Activated T-helper 1 cell treated with anti-CD3 and anti-CD28 coated beads, Interleukin-12 subunit alpha, Interleukin-12 subunit beta, Interleukin-2, Interleukin-4 antibody, amounts not matched to agents 30 ng/mL and 10 ng/mL and 1 ng/mL, durations not matched to agents 14 hours and 24 hours and 36 hours (primary cell): ENCODE measurements at places on chromosomes 5 and 9.

- DNase-seq = no peak
Observed at GRCh38 chr5:54159153-54159892, 151.1 kb downstream of the ARL15 start.

- DNase-seq = no peak
Observed at GRCh38 chr5:59732301-59732700, 161.2 kb downstream of the PDE4D start.

- DNase-seq = no peak
Observed at GRCh38 chr5:177592905-177593304, 902 bp downstream of the TMED9 start.

- no peak for DNase-seq
Observed at GRCh38 chr9:20355022-20355421, 267.3 kb downstream of the MLLT3 start.

- DNase-seq = no peak
Observed at GRCh38 chr9:27622693-27623340, 49.5 kb upstream of the C9orf72 start.

- no peak for DNase-seq
Observed at GRCh38 chr5:107893642-107894041, 222.9 kb upstream of the EFNA5 start.
